HuH-7.5 (cell line): ENCODE measurements at places on chromosomes 12 and 14.

- no peak for DNase-seq
These were observed 41.5 kb upstream of the ANKS1B start for GRCh38 chr12:100026241-100026640.

DNA sequence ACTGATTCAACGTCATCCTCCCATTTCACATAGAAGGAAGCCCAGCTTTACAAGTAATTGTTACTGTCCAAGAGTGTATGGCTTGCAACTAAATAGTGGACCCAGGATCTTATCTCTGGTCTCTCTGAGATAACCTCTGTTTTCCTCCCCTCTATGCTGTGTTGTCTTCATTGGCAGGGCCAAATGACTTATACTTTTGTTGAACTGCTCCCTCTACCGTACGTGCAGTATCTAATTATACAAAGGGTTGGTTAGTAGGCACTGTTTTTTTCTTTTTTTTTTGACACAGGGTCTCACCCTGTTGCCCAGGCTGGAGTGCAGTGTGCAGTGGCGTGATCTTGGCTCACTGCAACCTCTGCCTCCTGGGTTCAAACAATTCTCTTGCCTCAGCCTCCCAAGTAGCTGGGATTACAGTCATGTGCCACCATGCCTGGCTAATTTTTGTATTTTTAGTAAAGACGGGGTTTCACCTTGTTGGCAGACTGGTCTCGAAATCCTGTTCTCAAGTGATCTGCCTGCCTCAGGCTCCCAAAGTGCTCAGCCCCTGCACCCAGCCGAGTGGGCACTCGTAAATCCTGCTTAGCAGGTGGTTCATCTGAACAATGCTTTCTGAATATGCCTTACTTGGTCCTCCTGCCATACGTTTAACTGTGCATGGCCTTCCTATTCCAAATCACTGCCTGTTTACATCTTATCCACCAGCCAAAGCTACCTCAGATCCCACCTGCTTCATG, 162.1 kb downstream of the ADCK1 start:
- DNase-seq = no peak

- DNase-seq = no peak
These were observed 7.5 kb upstream of the CHD4 start for GRCh38 chr12:6614513-6615172.

DNA sequence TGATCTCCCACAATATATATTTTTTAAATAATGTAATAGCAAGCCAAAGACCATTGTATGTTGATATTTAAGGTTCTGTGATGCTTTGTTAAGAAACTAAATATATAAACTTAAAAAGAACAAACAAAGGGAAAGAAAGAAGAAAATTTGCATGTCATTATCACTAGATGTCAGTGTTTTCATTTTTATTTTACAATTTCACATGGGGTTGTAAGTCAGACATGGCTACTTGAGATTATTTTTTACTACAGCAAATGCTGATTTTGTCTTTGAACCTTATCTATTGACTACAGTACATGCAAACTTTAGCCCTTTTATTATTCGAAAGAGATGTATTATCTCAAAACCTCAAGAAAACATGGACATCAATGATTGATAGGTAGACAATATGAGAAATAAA, 36.1 kb downstream of the SLCO1C1 start:
- no peak for DNase-seq

GRCh38 chr12:124129132-124129531, 156.1 kb downstream of the ZNF664 start:
- no peak for DNase-seq

DNA sequence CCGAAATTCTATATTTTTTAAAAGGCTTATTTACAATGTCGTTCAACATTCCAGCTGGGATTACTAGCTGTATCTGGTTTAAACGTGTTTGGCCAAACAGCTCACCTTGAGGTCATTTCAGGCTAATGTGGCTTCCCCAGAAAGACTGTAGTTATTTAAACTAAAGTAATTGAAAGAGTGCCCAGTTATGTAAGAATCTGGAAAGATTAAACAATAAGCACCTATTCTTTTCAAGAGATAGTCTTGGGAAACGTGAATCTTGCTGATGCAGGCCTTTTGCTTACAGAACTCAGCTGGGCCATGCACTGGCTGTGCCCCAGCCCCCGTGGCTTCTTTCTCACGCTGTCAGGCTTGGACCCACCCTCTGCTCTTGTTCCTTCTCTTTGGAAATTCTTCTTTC, 24.4 kb downstream of the GLRX5 start:
- DNase-seq = no peak

DNA sequence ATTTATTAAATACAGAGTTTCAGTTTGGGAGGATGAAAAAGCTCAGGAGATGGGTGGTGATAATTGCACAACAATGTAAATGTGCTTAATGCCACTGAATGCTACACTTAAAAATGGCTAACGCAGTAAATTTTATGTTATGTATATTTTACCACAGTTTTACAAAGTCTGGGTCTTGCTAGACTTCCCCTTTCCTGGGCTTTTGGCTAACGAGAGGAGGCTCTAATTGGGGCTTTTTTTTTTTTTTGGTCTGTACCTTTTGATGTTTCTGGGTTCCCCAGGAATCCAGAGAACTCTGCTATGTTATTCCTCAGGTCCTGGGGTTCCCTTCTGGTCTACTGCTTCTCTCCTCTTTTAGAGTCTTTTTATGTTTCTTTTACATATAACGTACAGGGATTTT, 355.5 kb downstream of the CACNA1C start:
- no peak for DNase-seq
